GM19239 (cell line): ENCODE measurements at places on chromosomes 16 and 17.
A peak's percentile ranks its signal among the peaks of the same experiment; 100 is the strongest.

DNA sequence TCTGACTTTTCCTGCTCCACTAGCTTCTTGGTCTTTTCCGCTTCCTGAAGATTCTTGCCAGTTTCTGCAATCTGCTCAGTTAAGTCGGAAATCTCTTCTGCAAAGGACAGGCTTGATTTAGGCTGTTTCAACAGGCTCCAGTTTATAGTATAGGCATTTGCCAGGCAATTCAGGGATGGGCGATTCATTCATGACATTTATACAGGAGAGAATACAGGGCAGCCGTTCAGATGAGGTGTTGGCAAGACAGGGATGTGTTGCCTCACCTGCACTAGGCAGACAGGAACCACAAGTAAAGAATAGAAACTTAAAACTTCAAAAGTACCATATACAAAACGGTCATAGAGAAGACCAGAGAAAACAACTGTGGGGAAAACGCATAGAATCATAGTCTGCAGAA, 61.7 kb downstream of the MYH13 start:
- no peak for DNase-seq

DNA sequence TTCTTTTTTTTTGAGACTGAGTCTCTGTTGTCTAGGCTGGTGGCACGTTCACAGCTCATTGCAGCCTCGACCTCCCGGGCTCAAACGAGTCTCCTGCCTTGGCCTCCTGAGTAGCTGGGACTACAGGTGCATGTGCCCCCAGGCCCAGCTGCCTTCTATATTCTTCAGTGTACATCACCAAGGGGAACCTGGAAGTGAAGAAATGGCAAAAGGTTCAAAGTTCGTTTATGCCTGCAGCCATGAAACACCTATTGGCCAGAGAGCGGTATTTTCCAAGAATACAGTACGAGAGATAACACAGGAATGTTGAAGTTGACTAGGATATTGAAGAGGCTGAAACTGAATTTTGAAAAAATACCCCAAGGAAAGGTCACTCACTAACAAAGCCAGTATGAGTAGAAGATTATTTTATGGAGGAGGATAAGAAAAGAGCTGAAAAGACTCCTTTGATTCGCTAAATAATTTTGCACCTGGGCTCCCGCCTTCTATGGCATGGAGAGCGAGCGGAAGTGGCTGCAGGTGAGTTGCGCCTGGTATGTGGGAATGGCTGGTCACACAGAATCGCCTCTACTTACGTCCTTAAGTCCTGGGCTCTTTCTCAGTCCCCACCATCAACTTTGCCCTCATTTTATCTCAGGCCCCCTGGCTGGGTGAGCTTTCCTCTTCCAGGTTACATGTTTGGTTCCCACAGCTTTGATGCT, 9.8 kb downstream of the ST6GALNAC1 start:
- no peak for DNase-seq

DNA sequence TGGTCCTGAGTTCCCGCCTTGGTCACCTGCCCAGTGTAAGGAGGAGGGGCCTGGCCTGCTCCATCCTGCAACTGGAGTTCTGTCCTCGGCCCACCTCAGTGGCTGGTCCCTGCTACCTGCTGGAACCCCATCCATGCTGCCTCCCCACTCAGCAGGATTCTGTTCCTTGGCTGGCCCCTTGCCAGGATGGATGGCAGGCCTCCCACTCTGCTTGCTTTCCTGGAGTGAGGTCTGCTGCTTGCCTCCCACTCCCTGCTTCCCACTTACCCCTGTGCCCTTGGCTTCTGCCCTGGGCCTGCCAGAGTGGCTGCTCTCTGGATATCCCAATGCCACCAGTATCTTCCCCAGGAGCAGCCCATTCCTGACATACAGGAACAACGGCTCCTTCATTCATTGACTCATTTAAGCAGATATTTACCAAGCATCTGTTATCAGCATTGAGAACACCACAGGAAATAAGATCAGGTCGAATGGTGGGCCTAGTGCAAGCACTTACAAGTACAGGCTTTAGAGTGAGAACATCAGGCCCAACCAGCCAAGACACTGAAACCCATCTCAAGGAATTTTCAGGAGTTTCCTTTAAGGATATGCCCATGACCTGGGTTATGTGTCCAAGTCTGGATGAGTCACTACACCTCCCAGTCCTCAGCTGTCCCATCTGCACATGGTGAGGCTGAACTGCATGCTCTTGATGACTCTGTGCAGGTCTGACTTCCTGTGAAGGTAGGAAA, 17.0 kb upstream of the RPRML start:
- no peak for DNase-seq

DNA sequence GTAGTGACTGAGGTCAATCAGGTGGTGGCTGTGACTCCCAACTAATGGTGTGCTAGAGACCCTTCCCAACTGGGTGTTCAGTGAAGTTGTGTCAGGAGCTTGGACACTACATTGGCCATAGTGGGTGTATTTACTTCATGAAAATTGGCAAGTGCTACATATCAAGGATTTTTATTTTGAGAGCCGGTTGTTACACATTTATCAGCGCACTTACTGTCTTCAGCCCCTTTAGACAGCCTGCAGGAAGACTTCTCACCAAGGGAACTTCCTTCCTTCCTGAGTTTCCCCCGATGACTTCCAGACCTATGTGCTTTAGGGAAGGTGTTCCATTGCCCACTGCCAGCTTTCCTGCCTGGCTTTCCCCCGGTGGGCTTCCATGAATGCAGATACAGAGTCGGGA, 261.2 kb downstream of the CBLN1 start:
- no peak for DNase-seq

DNA sequence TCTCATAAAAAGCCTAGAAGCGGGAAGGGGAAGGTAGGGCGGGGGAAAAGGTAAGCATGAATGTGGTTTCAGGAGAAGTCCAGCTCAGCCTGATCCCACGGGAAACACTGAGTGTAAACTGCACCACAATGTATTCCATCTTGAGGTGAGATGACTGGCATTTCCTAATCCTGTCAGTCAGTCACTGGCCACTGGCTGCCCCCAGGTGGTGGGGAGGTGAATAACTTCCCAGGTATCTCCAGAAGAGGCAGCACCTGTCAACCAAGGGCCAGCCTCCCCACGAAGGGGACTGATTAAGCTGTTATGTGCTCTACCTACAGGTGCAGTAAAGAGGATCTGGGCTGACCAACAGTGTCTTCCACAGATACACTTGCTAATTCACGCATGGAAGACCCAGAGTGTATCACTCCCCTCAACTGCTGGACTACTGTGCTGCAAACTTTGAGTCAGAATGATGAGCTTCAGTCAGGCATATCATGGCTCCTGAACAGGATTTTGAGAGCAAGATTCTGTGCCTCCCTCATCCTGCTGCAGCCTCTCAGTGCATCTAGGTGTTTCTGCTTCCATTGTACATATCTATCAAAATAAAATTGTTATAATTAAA, 108.5 kb upstream of the CCL2 start:
- DNase-seq, result peak; percentile 47

DNA sequence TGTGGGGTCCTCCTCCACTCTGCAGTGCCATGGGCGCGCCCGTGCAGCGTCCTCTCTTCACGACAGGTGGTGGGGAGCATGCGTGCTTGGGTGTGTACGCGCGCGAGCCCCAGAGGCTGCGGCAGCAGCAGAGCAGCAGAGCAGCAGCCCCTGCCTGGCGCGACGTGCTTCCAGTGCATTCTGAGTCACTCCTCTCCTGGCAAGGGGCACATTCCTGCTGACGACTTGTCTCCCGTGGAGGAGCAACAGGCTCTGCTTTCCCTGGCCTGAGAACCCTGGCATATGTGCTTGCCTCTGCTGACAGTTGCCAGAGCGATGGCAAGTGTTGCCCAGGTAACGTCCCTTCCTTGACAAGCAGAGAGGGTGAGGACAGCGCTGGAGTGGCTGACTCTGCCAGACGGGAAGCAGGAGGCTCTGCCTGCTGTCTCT, 133.8 kb upstream of the PLCG2 start:
- DNase-seq, result no peak

GRCh38 chr17:57671667-57672632, 73.1 kb downstream of the CCDC182 start:
- peak; percentile 93 for DNase-seq

DNA sequence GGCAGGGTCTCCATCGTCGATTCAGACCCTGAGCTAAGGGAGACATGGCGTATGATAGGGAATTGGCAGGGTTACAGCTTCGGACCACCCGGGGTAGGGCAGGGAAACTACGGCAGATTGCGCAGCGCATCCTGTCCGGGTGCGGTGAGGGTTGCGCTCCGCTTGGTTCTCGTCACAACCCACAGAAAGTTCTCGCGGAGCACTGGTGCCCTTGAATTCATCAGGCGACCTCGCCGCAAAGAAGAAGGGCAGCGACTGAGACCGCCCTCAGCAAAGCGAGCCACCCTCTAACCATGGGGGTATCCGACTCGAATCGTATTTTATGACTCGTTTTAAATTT, 1.2 kb downstream of the HS3ST3B1 start:
- no peak for DNase-seq

- no peak for DNase-seq
Measured at GRCh38 chr17:78746263-78746948, 35.7 kb downstream of the CYTH1 start.

DNA sequence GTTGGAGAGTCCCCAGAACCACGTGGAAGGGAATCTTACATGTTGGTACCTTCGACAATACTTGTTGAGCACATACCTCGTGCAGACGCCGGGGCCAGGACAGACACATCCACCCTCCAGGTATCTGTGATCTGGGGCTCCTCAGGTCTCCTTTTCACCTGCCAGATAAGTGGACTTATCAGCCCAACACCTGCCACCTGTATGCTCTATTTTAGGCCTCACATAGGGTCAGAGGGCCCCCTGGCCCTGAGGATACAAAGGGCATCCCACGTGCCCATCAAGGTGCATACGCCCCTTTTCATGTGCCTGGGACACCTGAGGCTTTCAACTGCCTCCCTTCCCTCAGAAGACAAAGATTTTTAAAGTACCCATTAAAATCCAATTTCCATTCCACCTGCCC, 212.7 kb downstream of the MRTFB start:
- no peak for DNase-seq

DNA sequence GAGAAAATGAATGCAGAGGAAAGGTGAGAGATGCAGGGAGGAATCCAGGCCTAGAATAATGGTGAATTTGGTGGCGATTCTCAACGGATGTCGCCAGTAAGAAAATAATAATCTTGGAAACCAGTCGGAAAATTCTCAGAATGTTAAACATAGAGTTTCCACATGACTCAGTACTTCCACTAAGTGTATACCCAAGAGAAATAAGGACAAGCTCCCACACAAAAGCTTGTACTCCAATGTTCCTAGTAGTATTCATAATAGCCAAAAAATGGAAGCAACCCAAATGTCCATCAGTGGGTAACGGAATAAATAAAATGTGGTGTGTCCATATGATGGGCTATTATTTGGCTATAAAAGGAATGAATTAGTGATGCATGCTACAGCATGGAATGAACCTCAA, 19.4 kb upstream of the ENGASE start:
- DNase-seq, result no peak

DNA sequence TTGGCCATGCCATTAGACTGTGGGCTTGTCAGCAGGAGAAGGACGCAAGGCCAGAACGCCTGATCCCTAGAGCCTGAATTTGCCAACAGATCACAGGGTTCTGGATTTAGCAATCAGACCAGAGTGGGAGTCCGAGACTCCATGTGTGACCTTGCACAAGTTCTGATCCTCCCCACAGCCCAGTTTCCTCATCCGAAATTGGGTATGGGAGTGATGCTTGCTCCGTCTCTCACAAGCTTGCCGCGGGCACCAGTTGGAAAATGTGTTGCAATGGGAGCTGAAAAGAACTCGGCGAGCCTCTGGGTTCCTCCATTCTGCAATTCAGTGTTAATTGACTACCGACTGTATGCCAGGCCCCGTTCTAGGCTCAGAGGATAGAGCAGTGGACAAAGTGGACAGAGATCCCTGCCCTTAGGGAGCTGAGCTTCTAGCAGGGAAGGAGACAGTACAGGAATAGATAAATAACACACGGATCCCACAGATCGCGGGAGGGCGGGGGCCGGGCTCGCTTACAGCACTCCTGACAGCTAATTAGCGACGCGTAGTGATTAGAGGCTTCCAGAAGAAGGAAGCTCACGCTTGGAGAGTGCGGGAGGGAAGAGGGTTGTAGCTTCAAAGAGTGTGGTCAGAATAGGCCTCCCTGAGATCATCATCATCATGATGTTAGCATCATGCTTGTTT, 150.4 kb upstream of the CIBAR2 start:
- DNase-seq, result no peak

DNA sequence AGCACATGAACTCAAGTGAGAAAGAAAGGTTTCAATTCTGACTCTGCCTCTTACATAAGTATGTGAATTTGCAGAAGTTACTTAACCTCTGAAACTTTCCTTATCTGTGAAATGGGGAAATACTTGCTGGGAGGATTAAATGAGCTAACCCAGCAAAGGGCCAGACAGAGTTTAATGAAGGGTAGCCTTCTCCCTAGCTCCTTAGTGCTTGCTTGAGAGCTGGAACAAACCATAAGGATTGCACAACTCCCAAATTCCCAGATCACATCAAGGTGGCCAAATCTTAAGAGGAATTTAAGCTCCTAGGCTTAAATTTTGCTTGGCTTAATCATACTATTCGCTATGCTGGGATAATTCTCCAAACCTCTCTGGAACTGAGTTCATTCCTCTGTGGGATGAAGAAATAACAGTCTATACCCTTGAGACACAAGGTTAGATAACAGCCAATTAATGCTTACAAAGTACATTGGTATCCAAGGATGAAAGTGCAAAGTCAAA, 11.8 kb upstream of the WSB1 start:
- DNase-seq, result peak; percentile 9

GRCh38 chr16:2490190-2491105, 15.5 kb downstream of the TBC1D24 start:
- DNase-seq, result no peak

DNA sequence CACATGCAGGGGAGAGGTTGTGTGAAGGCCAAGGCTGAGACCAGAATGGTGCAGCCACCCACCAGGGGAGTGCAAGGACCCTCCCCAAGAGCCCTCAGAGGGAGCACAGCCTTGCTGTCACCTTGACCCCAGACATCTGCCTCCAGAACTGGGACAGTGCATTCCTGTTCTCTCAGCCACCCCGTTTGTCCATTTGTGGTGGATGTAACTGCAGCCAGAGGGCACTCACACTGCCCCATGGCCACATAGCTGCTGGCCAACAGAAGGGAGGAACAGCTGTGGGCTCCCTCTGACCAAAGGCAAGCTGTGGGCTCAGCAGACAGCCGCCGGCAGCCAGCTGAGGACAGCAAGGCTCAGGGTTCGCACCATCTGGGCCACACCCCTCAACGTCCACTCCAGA, 49.8 kb upstream of the KLHDC4 start:
- DNase-seq, result no peak
